ENCODE measurements at places on chromosomes 5 and 9.

DNA sequence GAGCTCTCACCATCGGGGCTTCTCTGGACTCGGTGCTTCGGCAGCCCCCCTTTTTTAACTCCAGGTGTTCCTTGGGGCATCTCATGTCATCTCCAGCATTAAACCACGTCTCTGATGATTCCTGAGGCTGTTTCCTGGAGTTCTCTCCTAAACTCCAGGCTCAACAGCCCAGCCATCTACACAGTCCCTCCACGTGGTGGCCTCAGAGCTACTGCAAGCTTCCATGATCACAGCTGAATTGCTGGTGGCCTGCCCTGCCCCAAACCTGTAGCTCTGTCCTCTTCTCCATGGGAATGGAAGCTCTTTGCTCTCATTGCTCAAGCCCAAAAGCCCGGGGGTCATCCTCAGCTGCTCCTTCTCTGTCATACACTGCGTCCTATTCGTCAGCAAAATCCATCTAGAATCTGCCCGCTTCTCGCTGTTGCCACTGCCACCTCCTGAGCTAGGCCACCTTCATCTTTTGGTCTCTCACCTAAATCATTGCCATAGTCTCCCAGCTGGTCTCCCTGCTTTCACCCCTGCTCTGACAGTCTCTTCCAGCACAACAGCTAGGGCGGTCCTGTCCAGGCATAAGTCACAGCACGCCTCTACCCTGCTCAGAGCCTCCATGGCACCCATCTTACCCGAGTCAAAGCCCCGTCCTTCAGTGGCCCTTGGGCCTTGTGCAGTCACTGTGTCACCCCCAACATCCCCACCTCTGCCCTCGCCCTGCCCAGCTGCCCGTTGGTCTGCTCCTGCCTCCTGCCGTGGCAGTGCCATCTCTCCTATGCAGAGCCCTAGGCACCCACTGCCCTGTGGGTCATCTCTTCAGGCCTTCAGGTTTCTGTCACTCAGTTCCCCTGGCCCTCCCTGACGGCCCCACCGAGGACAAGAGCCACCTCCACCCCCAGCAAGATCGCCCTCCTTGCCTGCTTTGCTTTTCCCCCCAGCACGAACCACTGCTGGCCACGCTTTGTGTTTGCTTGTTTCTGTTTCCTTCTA, 6.4 kb downstream of the B4GALT7 start:
- DNase-seq = no peak

- DNase-seq = no peak
Measured at GRCh38 chr9:117278471-117279035, 136.3 kb downstream of the ASTN2 start.

GRCh38 chr9:95025213-95026147, 292.0 kb downstream of the FANCC start:
- DNase-seq = peak; percentile 94

DNA sequence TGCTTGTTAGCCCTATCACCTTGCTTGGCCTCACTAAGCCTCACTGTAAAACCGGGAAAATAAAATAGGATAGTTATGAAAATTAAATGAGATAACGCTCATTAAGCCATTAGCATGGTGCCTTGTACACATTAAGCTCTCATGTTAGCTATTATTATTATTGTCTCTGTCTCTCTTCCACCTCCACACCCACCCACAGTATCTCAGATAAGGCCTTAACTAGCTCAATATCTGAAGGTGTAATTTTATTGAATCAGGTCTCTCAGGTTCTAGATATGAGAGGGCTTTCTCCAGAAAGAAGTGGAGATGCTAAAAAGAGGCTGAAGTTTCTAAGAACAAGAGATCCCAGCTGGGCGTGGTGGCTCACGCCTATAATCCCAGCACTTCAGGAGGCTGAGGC, 27.6 kb downstream of the GFRA3 start:
- DNase-seq = no peak

GRCh38 chr5:173139631-173140030, 4.7 kb upstream of the BNIP1 start:
- DNase-seq = no peak

GRCh38 chr5:75335952-75336614, 937 bp upstream of the HMGCR start:
- DNase-seq = peak; percentile 92

- DNase-seq = no peak
Measured at GRCh38 chr5:125054146-125054545, 307.7 kb upstream of the ZNF608 start.

- no peak for DNase-seq
Measured at GRCh38 chr9:36120705-36121104, 15.8 kb upstream of the GLIPR2 start.

- DNase-seq = no peak
Measured at GRCh38 chr9:36346569-36346968, 53.5 kb downstream of the RNF38 start.

GRCh38 chr5:612498-613424, 621 bp downstream of the CEP72 start:
- DNase-seq = peak; percentile 57

GRCh38 chr5:135814812-135815211, 19.7 kb upstream of the SLC25A48 start:
- no peak for DNase-seq

- peak; percentile 55 for DNase-seq
Measured at GRCh38 chr9:112541685-112542084, 55.1 kb downstream of the KIAA1958 start.

- no peak for DNase-seq
Measured at GRCh38 chr9:90098408-90098807, 493.6 kb downstream of the GADD45G start.

GRCh38 chr5:145104106-145104505, 731.0 kb downstream of the PRELID2 start:
- DNase-seq = no peak

- no peak for DNase-seq
Measured at GRCh38 chr9:137809040-137809576, 68.5 kb upstream of the CACNA1B start.

DNA sequence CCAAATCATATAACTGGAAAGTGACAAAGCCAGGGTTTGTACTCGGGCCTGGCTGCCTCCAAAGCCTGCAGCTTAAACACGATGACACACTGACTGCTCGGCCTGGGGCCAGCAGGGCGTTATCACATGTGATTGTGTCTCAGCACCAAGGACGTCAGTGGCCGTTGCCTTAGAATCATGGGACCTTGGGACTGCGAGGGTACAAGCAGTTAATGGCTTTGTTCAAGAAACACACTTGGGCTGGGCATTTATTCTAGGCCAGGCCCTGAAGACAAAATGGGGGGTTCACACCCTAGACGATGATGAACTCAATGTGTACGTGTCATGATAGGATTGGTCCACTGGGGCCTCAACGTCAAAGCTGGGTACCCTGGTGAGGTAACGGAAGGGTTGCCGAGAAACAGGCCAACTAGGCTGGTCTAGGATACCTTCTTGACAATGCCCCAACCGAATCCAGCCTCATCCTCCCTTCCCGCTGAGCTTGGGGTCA, 13.0 kb downstream of the SH3PXD2B start:
- peak; percentile 72 for DNase-seq

DNA sequence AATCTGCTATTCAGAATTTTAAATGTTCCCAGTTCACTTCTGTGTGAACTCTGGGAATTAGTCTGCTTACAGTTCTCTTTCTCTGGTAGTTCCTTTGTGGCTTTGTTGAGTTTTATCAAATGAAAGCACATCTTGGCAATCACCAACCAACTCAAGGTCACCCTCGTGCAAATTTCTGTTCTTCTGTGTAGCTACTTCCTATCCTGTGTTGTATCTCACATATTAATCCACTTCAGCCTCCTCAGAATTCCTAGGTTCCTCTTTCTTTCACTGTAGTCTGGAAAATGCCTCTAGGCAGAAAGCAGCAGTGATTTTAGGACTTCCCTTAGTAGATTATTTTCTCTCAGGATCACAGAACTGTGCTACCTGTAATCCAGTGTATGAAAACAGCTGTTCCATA, 100.3 kb downstream of the AUH start:
- DNase-seq = no peak

DNA sequence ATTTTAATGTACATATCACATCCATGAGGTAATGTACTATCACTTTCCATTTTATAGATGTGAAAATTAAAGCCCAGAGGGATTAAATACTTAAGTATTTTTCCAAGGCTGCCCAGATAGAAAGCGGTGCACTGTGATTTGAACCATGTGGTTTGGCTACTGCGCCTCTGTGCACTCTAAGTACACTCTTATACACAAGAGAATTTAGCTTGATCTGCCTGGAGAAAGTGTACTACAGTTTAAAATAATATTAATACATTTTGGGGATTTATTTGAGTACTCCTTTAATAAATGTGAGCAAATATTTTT, 360.4 kb upstream of the ACTBL2 start:
- no peak for DNase-seq

DNA sequence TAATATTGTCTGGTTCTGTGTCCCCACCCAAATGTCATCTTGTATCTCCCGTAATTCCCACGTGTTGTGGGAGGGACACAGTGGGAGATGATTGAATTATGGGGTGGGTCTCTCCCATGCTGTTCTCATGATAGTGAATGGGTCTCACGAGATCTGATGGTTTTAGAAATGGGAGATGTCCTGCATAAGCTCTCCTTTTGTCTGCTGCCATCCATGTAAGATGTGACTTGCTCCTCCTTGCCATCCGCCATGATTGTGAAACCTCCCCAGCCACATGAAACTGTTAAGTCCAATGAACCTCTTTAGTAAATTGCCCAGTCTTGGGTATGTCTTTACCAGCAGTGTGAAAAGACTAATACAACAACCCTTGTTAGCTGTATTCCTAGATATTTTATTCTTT, 44.5 kb downstream of the GIN1 start:
- no peak for DNase-seq

- peak; percentile 74 for DNase-seq
Measured at GRCh38 chr5:72410688-72411295, 90.6 kb downstream of the PTCD2 start.

GRCh38 chr5:6359555-6360322, 18.6 kb downstream of the MED10 start:
- no peak for DNase-seq

GRCh38 chr9:88786291-88787079, 204.8 kb upstream of the S1PR3 start:
- no peak for DNase-seq

DNA sequence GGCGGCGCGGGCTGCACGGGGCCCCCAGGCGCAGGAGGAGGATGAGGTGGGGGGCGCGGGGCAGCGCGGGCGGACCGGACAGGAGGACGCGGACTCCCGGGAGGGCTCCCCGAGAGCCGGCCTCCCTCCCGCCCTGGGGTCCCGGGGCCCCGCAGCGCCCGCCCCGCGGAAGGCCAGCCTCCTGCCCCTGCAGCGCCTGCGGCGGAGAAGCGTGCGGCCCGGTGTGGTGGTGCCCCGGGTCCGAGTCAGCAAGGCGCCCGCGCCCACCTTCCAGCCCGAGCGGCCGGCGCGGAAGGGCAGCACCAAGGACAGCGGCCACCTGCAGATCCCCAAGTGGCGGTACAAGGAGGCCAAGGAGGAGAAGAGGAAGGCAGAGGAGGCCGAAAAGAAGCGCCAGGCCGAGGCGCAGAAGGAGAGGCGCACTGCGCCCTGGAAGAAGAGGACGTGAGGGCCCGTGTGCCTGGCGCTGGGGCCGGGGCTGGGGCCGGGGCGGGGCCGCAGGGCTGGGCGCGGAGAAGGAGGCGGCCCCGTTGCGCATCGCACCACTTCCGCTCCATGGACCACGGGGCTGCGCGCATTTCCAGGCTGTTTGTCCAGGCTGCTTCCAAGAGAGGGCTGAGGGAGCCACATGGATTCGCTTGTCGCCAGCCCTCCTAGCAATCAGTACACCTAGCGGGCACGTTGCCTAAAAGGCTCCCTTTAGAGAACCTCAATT, 86.0 kb downstream of the ANKRD33B start:
- no peak for DNase-seq

DNA sequence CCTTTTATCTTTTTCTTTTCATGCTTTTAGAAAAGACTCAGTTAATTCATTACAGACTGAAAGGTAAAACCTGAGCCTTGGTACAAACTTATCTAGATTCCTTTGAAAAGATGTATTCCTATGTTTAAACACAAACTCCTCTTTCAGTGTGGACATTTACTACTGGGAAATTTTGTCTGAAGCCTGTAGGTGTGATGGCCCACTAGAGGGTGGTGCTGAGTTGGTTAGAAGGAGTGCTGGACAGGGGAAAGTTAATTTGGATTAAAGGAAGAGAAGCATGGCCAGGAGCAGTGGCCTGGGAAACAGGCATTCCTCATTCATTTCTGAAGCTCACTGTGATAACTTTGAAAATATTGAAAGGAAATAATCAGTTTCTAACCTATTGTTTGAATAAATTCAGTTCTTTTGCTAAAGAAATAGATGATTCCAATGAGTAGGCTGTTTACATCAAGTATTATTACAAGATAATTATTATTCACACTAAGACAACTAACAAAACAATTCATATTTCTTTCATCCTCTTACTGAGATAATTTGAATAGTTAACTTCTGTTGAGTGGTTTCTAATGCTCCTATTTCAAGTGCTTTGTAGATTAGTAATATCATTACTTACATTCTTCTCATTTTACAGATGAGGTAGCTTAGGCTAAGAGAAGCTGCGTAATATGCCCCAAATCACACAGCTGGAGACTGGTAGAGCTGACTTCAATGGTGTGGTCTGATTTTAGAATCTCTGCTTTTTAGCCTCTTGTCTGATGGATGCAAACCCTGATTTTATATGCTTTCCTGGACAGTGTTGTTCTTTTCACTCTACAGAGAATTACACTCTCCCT, 150.9 kb downstream of the ADGRV1 start:
- DNase-seq = peak; percentile 63

GRCh38 chr9:128266868-128267590, 8.8 kb downstream of the GOLGA2 start:
- DNase-seq = no peak

GRCh38 chr9:122133984-122134535, 25.5 kb downstream of the NDUFA8 start:
- DNase-seq = no peak

DNA sequence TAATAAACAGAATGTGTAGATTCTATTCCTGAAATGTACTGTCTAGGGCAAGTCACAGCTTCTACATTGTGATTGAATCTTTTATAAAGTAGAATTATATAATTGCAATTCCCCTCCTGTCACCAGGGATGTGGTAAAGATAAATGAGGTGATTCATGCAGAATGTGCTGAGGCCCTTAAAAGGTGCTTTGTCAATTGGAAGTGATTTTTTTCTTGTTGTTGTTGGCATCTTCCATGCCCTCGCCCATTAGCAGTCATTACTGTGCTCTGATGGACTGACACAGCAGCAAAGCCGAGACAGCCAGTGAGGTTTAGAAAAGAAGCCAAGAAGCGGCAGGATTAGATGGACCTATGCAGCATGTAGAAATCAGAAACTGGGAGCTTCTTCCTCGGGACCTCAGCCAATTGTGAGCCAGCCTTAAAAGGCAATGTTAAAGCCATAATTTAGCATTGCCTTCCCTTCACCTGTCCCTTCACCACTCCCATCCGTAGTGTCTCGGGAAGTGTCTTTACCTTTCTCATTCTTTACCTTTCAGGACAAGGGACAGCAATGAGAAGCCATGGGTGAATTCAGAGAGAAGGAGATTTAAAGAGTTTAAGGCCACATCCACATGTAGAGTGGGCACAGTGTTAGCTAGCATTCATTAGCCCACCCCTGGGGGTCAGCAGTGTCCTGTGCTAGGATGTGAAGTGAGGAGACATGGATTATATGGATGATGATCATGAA, 257.8 kb downstream of the PLK2 start:
- no peak for DNase-seq

- DNase-seq = no peak
Measured at GRCh38 chr9:114989600-114990410, 59.4 kb upstream of the TNFSF8 start.

Data from GM23248 (cell line).